ENCODE measurements at places on chromosomes 5 and 9.

DNA sequence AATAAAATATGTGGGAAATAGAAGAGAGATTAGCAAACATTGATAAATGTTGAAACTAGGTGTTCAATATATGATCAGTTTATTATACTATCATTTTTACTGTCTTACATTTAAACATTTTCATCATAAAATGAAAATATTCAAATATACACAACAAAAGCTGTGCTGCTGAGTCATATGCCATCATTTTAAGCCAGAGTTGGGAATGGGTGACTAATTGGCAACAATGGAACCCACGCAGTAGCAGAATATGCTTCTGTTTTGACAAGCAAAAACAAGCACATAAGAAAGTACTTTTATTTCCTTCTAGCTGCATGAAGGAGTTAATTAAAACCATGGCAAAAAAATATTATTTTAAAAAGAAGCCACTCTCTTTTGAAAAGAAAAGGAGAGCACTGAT lies 340.0 kb upstream of the EDIL3 start:
- DNase-seq, result no peak

GRCh38 chr5:178994580-178995340 lies at the start of gene GRM6:
TSS of gene GRM6 (minus strand) at chr5:178995320. CDS start at chr5:178994944, 376 bp downstream.
- DNase-seq, result no peak

GRCh38 chr5:81125959-81126358 lies 107.2 kb upstream of the CKMT2 start:
- no peak for DNase-seq

DNA sequence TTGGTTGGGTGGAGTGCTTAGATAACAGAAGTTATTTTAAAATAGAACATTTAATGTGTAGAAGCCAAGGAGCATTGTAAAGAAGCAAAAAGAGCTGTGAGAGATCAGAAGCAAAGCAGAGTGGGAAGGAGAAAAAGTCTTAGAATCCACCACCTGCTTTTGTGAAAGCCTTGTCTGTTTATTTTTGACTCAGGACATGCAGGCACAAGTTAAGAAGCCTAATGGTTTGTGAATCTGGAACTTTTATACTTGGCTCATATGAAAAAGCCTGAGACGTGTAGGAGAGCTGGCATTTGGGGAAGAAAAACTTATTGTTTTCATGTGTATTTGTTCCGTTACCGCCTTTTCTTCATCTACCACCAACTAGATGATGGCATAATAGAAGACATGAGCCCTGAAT lies 38.5 kb upstream of the ITGA2 start:
- DNase-seq, result no peak

- no peak for DNase-seq
Measured at GRCh38 chr5:179258922-179259730, 86.1 kb downstream of the ADAMTS2 start.

DNA sequence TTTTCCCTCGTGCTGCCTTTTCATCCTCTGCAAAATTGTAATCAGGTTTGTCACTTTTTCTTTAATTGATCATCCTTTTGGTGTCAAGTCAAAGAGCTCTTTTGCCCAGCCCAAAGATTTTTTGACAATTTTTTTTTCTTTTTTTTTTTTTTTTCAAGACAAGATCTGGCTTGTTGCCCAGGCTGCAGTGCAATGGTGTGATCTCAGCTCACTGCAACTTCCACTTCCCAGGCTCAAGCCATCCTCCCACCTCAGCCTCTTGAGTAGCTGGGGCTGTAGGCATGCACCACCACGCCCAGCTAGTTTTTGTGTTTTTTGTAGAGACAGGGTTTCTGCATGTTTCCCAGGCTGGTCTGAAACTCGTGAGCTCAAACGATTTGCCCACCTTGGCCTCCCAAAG lies 36.7 kb downstream of the CDK7 start:
- no peak for DNase-seq
